ENCODE measurements at places on chromosomes 7 and 10.

- DNase-seq, result no peak
Observed at GRCh38 chr7:151019130-151019447, 5.2 kb downstream of the ATG9B start.

- no peak for DNase-seq
Observed at GRCh38 chr10:15542817-15543216, 171.7 kb upstream of the FAM171A1 start.

DNA sequence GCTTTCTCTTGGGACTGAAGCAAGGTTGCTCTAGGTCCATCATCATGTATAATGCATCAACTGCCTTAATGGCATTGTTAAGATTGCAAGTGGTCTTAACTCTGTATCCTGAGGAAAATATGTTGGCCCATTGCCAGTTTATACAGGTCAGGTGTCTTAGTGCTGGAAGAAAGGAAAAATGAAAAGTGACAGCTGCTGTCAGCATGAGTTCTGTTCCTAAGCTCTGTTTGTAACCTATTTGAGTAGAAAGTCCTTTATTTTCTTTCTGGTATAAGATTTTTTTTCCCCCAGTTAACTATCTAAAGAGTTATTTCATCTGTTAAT is 127.2 kb downstream of the SRI start:
- no peak for DNase-seq

DNA sequence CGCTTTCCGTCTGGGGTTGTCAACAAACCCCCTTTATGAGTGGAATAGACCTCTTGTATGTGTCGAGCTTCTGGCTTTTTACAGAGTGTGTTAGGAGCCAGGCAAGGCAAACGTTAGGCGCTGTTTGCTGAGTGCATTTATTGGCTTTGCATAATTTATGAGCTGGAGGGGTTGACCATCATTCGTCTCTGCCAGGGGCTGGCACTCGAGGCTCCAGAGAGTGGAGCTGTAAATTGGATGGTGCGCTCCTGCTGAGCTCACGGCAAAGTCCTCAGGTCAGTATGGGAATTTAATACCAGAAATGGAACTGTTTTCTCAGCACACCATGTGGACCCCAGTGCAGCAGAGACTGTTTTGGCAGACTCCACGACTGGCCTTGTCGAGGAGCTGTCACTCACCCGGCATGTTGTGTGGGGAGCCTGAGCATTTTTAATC is 699.4 kb upstream of the GALNT17 start:
- no peak for DNase-seq

DNA sequence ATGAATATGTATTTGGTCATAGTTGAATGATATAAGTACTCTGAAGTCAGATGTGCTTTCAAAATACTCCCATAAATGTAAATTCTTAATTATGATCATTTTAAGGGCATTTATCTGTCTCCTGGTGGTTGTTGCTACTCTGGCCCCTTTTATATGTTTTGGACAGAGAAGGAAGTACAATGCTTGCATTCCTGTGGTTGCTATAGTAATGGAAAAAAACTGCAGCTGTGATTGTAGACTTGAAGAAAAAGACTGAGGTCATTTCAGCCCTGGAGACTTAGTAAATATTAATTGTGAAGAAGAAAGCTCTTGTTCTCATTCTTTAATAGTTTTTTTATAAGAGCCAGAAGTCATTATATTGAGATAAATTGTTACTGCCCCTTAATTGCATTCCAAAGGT is 70.2 kb upstream of the FERD3L start:
- DNase-seq, result no peak

- DNase-seq, result no peak
Observed at GRCh38 chr7:2646680-2647571, 15.1 kb downstream of the TTYH3 start.

GRCh38 chr10:102710609-102711008 is 3.6 kb downstream of the ARL3 start:
- DNase-seq, result no peak

GRCh38 chr10:9018195-9019173 is 964.0 kb downstream of the GATA3 start:
- no peak for DNase-seq

DNA sequence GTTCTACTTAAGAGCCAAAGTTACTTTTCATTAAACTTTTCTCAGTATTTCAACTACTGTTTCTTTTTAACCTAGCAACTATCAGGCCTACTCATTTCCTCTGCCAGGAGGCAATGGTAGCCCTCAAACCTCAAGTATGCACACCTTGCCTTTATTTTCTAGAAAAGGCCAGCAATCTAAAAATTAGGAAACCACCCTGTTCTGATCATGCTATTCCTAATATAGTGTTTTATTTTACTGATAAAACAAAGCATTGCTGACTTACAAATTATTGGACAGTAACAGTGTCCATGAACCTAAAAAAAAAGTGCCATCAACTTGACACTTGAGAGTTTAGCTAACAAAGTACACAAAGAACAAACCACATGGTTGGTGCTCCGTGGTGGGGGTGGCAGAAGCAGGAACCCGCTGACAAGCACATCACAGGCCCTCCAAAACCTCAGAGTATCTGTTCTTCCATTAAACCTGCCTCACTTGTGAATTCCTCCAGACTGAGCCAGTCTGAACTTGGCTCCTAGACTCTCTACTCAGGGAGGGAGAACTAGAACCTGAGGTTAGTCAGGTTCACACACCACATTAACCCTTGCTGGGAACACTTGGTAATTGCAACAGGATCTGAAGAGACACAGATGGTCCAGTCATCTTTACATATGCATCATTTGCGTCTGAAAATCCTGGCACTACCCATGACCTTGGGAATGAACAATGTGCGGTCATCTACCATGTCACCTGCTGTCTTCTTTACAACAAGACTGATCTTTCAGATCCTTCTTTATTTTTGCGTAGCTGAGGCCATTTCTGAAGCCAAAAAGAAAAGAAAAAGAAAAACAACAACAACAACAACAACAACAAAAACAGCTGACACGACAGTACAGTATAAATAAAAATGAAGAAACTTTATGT is 31.9 kb downstream of the PIP4K2A start:
- no peak for DNase-seq

DNA sequence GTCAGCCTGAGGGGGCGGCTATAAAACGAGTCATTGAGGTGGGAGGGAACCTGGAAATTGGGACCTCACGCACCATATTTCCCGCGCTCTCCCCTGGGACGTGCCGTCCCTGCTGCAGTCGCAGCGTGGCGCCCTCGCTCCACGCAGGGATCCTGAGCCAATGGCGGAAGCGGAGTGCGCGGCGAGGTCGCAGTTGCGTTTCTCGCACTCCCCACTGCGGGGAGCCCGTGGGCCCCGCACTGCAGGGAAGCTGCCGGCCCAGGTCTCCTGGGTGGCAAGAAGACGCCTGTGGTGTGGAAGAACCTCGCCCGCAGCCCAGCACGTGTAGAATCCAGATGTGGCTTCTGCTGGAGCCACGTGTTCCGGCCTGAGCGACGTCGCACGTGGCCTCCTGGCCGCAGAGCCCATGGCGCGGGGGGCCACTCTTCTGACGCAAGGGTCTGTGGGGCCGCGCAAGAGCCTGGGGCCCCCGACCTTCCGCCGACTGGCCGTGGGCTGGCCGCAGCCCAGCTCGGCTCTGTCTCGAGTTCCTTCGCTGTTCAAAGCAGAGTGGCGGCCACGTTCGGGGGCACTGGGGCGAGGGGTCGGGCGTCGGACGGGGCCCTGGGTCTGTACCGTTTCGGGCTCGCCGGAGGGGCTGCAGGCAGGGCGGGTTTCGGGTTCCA is 26.4 kb downstream of the HIF1AN start:
- DNase-seq, result peak; percentile 87

- no peak for DNase-seq
Observed at GRCh38 chr7:55082228-55082603, 63.4 kb downstream of the EGFR start.
